ENCODE measurements at places on chromosomes 5 and 9.

DNA sequence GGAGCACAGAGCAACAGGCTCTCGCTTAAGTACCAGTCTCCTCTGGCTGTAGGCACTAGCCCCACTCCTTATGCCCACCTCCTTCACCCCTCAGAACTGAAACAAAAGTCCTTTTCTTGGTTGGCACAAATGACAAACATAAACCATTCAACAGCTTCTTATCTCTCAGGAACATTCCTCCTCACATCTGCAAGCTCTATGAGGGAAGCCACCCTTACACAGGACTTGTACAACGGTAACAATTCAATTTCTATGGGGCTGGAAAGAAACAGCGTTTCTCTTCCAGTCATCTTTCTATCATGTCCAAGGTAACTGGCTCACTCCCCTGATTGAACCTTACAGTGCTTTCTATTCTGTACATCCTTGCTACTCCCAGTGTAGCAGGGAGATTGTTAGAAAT lies 74.1 kb downstream of the CSF2 start:
- DNase-seq: no peak

- DNase-seq: peak; percentile 20
These were observed 69.6 kb downstream of the CCDC171 start for GRCh38 chr9:15622318-15622971.

DNA sequence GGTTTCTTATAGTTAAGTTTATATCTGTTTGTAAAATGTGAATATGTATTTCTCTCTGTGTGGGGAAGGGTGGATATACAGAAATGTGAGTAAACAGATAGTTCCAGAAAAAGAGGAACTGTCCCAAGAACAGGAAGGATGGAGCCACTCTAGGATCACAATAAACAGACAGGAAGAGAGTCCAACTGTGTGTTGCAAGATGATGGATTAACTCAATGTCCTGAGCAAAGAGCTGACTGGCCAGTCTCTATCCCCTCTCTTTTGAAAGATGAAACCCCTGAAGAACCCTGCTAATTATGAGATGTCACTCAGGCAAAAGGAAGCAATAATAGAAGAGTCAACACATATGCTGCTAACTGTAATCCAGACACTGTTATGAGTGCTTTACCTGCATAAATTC lies 202.7 kb downstream of the SEMA6A start:
- no peak for DNase-seq

- DNase-seq: peak; percentile 53
These were observed 21.9 kb upstream of the VDAC1 start for GRCh38 chr5:134026521-134027287.

DNA sequence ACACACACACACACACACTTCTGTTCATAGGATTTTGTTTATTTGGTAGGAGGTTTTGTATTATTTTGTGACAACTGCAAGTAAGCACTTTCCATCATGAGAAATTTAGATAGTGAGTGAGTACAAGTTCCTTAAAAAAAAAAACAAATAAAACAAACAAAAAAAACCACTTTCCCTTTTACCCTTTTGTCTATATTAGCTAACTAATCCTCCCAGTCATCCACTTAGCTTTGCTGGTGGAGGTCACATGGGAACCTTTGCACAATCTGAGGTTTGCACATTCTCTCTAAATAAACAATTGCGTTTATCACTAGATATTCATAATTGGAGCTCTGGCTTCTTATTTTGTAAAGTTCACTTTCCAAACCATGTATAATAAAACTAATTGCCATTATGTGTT lies 6.8 kb downstream of the ITGA1 start:
- no peak for DNase-seq

GRCh38 chr9:82513976-82514735 lies 525.6 kb downstream of the SPATA31D1 start:
- peak; percentile 7 for DNase-seq

GRCh38 chr5:138603249-138603920 lies 28.2 kb upstream of the HSPA9 start:
- no peak for DNase-seq

GRCh38 chr5:134439210-134439654 lies 27.6 kb upstream of the CDKN2AIPNL start:
- peak; percentile 93 for DNase-seq

Data from fibroblast of skin of abdomen (primary cell).